ENCODE measurements at places on chromosomes 3 and 15. TPM values are rescaled to one million over a fixed set of nuclear protein-coding genes. Genes with fewer than 3 reads are reported as not detected.

DNA sequence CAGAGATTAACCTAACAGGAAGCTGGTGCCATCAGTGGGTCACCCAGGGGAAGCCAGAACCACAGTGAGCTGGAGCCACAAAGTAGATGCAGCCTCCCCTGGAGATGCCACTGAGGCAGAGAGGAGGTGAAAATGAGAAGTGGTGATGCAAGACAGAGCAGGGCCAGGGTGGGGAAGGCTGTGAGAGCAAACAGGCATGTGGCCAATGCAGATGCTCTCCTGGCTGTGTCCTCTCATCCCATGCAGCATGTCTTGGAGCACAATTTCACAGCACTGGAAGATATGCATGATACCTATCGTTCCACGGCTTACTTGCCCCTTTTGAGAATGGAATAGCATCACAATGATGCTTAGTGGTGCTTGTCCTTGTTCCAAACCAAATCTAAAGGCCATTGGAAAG is 126.3 kb downstream of the ABHD5 start:
- H3K27me3 ChIP-seq, result peaks cover 59% of the 10 kb centered on the region
- H3K4me1 ChIP-seq, result no peaks in the 10 kb centered on the region
- H3K36me3 ChIP-seq, result no peaks in the 10 kb centered on the region
- no peak overlapping the region for H3K27ac ChIP-seq

- peaks cover 2% of the 10 kb centered on the region for H3K4me1 ChIP-seq
- DNase-seq, result no peak
- H3K36me3 ChIP-seq, result no peaks in the 10 kb centered on the region
- peaks cover 43% of the 10 kb centered on the region for H3K27me3 ChIP-seq
Measured at GRCh38 chr15:78431955-78432354, 6.1 kb upstream of the IREB2 start.

DNA sequence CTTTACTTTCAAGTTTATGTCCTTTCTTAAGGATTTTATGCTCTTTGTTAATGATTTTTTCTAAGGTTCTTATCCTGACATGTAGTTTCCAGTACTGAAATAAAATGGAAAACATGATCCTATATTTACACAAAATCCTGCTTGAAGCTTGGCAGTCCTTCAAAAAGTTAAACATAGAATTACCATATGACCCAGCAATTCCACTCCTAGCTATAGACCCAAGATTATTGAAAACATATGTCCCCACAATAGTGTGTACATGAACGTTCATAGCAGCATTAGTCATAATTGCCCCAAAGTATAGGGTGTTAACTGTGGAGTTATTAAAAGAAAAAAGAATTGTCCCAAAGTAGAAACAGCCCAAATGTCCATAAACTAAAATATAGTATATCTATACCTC is 33.2 kb downstream of the ITGB5 start:
- H3K27me3 ChIP-seq, result no peaks in the 10 kb centered on the region
- H3K4me3 ChIP-seq, result no peak overlapping the region
- H3K27ac ChIP-seq, result peak overlapping the region; percentile 92

DNA sequence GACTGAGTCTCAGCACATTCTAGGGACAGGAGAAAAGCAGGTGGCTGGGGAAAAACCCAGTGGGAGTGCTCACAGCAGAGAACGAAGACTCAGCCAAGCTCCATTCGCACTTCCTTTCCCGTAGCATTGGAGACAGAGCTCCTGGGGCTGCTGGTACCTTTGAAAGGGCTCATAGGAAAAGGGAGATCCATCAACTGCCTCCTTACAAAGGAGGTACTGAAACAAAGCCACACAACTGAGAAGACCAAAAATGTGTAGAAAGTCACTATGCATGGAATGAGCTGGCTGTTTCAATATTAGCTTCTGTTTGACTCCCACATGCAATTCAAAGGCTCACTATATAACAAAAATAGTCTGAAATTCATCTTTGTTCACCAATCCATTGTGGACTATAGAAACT is 16.9 kb downstream of the STIMATE start:
- H3K27me3 ChIP-seq, result no peaks in the 10 kb centered on the region
- H3K4me1 ChIP-seq, result no peaks in the 10 kb centered on the region
- no peak overlapping the region for H3K27ac ChIP-seq

GRCh38 chr3:6444888-6445658 is 415.8 kb upstream of the GRM7 start:
- no peaks in the 10 kb centered on the region for H3K36me3 ChIP-seq
- no peaks in the 10 kb centered on the region for H3K27me3 ChIP-seq
- H3K27ac ChIP-seq, result no peak overlapping the region
- no peak overlapping the region for H3K4me3 ChIP-seq

The SERINC4 gene
- not detected for total RNA-seq

DNA sequence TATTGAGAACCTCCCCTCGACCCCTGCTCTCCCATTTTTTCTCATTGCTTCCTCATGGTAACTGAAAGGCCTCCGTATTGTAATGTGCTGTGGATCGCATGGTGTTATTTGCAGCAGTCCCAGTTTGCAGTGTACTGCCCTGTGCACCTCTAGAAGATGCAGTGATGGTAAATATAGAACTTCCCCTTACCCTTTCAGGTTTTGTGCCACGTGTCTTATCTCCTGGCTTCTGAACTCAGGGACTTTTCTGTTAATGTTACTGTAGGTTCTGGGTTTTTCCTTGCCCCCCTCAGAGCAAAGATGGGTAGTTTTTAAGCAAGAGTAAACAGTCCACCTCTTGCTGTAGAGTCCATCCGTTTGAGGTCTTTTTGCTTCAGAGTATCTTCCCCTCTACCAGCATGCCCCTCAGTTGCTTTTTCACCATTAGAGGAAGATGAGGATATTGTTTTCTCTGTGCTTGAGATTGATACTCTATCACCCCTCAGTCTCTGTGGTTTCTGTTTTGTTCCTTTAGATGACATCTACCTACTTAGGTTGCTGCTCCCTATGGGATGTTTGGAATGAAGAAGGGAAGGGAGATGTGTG is 22.4 kb downstream of the CHD2 start:
- peaks cover 44% of the 10 kb centered on the region for H3K36me3 ChIP-seq
- H3K27ac ChIP-seq, result peak overlapping the region; percentile 58
- H3K4me1 ChIP-seq, result peaks cover 50% of the 10 kb centered on the region
- DNase-seq, result no peak
- H3K27me3 ChIP-seq, result no peaks in the 10 kb centered on the region

DNA sequence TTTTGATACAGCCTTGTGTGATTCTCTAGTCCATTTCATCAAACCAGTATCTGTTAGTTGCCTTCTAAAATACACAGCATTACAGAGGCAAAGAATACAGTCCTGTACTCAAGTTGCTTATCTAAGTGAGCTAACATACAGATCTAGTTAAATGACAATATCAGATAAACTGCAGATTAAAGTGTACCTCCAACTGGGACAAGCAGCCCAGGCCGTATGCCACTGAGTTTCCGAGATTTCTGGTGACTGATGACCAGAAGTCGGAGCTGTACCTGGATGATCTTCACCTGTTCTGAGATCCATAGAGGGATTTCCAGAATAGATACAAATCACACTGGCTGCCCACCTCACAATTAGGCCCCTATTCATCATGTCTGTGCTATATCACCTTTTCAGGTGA is 6.3 kb upstream of the TRIM59 start:
- H3K27ac ChIP-seq, result no peak overlapping the region
- H3K36me3 ChIP-seq, result no peaks in the 10 kb centered on the region
- no peak overlapping the region for H3K4me3 ChIP-seq
- H3K4me1 ChIP-seq, result peaks cover 10% of the 10 kb centered on the region
- H3K27me3 ChIP-seq, result peaks cover 6% of the 10 kb centered on the region
- DNase-seq, result no peak

The ESYT3 gene
- 0.34 TPM for total RNA-seq

GRCh38 chr15:88621789-88622604 is 857 bp downstream of the AEN start:
- H3K4me1 ChIP-seq, result peaks cover 36% of the 10 kb centered on the region
- H3K27me3 ChIP-seq, result no peaks in the 10 kb centered on the region
- DNase-seq, result no peak
- peak overlapping the region; percentile 85 for H3K4me3 ChIP-seq
- H3K36me3 ChIP-seq, result peaks cover under 1% of the 10 kb centered on the region

The FAM107A gene
- not detected for total RNA-seq

The AADACL2 gene
- not detected for total RNA-seq

DNA sequence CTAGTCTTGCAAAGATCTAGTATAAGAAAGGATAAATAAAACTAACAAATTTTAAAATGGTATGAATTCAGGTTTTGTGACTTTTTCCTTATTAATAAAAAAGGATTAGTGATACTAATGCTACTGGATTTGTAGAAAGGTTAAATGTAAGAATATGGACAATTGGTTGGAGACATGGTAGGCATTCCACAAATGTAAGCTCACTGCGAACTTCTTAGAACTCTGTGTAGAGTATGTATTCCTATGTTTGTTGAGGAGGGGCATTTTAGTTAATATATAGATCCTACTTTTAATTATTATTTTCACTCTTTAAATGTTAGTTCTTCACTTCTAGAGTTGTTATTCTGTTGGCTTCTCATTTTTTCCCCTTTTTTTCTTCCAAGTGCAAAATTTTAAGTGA is 414.3 kb downstream of the RBMS3 start:
- H3K4me3 ChIP-seq, result peak overlapping the region; percentile 30
- peaks cover 10% of the 10 kb centered on the region for H3K36me3 ChIP-seq
- H3K27ac ChIP-seq, result peak overlapping the region; percentile 96
- peaks cover 75% of the 10 kb centered on the region for H3K4me1 ChIP-seq
- no peak for DNase-seq

GRCh38 chr3:23183731-23184130 is 19.4 kb upstream of the UBE2E2 start:
- H3K4me3 ChIP-seq, result no peak overlapping the region
- no peak for DNase-seq
- H3K36me3 ChIP-seq, result no peaks in the 10 kb centered on the region
- no peaks in the 10 kb centered on the region for H3K4me1 ChIP-seq

The TMC3 gene
- not detected for total RNA-seq

DNA sequence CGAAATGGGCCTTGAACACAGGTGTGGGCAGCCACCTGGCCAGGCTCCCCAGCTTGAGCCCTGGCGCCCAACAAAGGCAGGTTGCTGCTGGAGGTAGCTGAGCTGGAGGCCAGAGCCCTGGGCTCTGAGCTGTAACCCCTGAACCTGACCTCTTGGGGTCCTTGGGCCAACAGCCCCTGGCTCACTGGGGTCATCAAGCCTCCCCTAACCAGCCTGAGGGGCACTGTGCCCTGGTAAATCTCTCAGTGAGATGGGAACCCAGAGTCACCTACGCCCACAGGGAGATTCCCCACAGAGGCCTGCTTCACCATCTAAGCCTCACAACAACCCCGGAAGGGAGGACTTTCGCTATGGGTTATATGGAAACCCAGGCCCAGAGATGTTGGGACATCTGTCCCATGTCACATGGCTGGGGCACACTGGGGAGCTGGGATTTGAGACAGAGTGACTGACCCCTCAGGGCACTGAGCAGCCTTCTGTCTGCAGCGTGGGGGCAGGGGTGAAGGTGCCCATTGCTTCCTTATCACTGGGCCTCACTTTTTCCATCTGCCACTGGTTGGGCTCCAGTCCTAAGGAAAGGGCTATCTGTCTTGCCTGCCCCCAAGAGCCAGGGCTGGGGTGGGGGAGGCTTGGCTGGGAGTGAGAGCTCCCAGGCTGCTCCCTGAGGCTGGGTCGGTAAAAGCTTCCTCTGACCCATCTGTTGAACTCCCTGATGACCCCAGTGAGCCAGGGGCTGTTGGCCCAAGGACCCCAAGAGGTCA is 59.1 kb downstream of the IQSEC1 start:
- H3K4me1 ChIP-seq, result peaks cover 51% of the 10 kb centered on the region
- H3K36me3 ChIP-seq, result peaks cover 2% of the 10 kb centered on the region
- H3K27ac ChIP-seq, result no peak overlapping the region

The PLCH1 gene
- not detected for total RNA-seq

The TEX55 gene
- total RNA-seq, result not detected

The HHLA2 gene
- not detected for total RNA-seq

- no peaks in the 10 kb centered on the region for H3K36me3 ChIP-seq
- peak; percentile 70 for DNase-seq
- H3K4me3 ChIP-seq, result no peak overlapping the region
- no peaks in the 10 kb centered on the region for H3K27me3 ChIP-seq
- peaks cover 1% of the 10 kb centered on the region for H3K4me1 ChIP-seq
- no peak overlapping the region for H3K27ac ChIP-seq
Measured at GRCh38 chr15:31039961-31040360, 48.5 kb upstream of the MTMR10 start.

GRCh38 chr3:122993124-122993978 is 34.2 kb downstream of the SEMA5B start:
- no peak overlapping the region for H3K4me3 ChIP-seq
- H3K36me3 ChIP-seq, result no peaks in the 10 kb centered on the region

GRCh38 chr3:192957441-192958021 is 39.9 kb upstream of the MB21D2 start:
- DNase-seq, result no peak
- no peak overlapping the region for H3K27ac ChIP-seq
- H3K4me3 ChIP-seq, result no peak overlapping the region
- no peaks in the 10 kb centered on the region for H3K4me1 ChIP-seq
- H3K27me3 ChIP-seq, result peaks cover 21% of the 10 kb centered on the region
- H3K36me3 ChIP-seq, result no peaks in the 10 kb centered on the region

The ANKDD1A gene
- total RNA-seq, result 5.7 TPM

The NUDT16 gene
- 14.3 TPM for total RNA-seq

The MUSTN1 gene
- total RNA-seq, result 6.2 TPM

- H3K27ac ChIP-seq, result peak overlapping the region; percentile 24
- peaks cover 22% of the 10 kb centered on the region for H3K4me1 ChIP-seq
- H3K4me3 ChIP-seq, result no peak overlapping the region
- no peak for DNase-seq
- peaks cover 42% of the 10 kb centered on the region for H3K36me3 ChIP-seq
Measured at GRCh38 chr3:186953011-186953487, 22.7 kb downstream of the ST6GAL1 start.

DNA sequence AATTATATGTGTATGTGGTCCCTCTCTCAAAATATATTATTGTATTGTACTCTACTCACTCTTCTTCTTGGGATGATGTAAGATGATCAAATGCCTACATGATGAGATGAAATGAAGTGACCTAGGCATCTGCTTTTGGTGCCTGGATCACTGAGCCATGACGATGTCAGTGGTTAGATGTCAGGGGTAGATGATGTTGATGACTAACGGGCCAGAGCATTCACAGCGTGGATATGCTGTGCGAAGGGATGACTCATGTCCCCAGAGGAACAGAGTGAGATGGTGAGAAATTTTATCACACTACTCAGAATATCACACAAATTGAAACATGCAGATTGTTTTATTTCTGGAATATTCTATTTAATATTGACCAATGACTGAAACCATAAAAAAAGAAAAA is 233.9 kb upstream of the CADM2 start:
- H3K36me3 ChIP-seq, result no peaks in the 10 kb centered on the region
- H3K4me3 ChIP-seq, result no peak overlapping the region
- peaks cover 7% of the 10 kb centered on the region for H3K4me1 ChIP-seq
- DNase-seq, result no peak
- no peaks in the 10 kb centered on the region for H3K27me3 ChIP-seq
- H3K27ac ChIP-seq, result no peak overlapping the region

Measured in osteocyte (in vitro differentiated cells).